ENCODE measurements at places on chromosomes 7 and 10.

DNA sequence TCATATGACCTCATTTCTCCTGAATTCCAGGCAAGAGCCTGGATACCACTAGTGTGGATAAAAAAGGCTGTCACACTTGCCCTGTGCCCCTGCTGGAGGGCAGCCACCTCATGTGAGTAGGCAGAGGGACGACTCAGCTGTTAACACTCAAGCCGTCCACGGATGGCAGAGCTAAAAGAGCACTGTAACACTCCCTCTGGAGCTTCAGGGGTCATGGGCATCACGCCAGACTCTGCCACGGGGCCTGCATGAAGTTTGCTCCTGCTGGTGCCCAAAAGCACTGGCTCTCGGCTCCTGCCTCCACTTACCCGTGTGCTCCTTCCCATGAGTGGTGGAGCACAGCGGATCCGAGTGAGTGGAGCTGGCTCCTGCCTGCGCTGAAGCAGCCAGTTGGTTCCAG, 919.8 kb upstream of the C7orf33 start:
- no peak for DNase-seq

GRCh38 chr7:134134004-134134403, 6.9 kb downstream of the LRGUK start:
- DNase-seq, result no peak

DNA sequence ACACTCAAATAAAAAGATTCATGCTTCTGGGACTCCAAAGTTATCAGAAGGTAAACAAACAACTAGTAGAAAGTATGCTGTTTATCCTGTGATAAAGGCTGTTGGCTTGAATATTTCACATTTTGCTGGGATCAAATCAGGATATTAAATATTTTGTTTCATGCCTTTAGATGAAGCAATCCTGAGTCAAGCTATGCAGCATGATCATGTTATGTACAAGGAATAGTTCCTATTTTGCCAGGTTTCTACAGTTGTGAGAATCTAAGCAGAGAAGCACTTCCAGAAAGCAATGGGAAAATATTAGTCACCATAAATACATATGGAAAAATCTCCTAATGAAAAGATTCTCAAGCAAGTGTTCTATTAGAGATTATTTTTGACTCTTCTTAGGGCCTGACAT, 262.8 kb upstream of the PCDH15 start:
- DNase-seq, result no peak

DNA sequence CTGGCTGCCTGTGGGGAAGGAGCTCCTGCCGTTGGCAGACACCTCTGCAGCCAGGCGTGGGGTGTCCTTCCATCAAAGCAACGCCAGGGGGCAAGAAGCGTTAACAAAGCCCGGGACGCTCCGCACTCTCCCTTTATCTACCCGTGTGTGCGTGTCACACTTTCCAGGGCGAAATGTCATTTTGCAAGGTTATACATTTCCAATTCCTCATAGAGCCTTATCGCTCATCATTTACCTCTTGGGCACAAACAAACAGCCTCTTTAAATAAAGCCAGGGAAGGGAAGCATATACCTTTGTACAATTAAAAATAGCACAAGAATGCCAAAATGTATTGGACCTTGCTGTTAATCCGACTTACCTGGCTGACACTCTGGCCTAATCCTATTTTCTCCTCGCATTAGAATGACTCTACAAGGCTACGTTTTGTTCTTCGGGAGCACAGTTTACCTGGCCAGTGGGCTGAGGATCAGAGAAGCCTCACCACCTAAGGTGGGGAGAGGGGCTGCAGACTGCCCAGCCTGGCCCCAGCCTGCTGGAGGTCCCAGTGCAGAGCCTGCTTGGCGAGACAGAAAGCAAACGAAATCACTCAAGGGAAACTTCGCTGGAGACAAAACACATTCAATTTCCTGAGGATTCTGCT, 77.6 kb upstream of the EN2 start:
- peak; percentile 70 for DNase-seq

DNA sequence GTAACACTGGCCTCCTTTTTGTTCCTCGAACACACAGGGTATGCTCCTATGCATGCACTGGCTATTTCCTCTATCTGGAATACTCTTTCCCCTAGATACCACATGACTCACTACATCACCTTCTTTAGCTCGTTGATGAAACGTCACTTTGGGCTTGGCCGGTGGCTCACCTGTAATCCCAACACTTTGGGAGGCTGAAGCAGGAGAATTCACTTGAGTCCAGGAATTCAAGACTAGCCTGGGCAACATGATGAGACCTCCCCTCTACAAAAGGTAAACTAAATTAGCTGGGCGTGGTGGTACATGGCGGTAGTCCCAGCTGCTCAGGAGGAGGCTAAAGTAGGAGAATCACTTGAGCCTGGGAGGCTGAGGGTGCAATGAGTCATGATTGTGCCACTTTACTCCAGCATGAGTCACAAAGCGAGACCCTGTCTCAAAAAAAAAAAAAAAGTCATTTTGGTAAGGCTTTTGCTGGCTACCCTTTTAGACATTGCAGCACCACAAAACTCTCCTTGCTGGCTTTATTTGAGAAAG, 14.5 kb downstream of the ANKIB1 start:
- DNase-seq, result peak; percentile 46

DNA sequence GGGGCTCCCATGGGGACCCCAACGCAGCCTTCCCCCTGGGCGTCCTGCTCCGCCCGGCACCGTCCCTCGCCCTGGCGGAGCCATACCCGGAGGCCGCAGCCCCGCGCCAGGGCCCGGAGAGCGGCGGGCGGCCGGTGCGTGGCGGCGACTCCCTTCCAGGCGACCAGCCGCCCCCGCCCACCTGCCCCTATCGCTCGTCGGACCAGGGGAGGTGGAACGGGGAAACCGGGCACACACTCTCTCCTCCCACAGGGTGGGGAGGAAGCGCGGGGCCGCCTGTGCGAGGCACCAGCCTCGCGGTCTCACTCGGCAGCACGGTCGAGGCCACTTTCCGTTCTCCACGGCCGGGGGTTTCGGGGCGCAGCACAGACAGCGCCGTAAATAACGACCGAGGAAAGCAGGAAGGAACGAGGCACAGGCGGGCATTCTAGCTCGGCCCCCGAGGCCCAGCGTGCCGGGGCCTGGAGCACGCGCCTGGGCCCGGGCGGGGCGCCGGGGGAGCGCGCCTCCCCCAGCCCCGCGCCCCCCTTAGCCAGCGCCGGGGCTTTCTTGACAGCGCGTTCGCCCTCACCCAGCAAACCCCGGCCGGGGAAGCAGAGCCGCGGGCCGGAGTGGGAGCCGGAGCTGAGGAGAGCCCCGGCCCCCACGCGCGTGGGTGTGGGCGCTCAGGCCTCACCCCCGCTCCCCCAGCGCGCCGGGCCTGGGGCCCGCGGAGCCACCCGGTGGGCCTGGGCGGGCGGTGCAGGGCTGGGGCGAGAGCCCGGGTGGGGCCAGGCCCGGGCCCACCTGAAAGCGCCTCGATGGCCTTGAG, 936 bp downstream of the IGF2BP3 start:
- peak; percentile 55 for DNase-seq

- no peak for DNase-seq
Observed at GRCh38 chr10:84265418-84265817, 20.6 kb downstream of the RGR start.

DNA sequence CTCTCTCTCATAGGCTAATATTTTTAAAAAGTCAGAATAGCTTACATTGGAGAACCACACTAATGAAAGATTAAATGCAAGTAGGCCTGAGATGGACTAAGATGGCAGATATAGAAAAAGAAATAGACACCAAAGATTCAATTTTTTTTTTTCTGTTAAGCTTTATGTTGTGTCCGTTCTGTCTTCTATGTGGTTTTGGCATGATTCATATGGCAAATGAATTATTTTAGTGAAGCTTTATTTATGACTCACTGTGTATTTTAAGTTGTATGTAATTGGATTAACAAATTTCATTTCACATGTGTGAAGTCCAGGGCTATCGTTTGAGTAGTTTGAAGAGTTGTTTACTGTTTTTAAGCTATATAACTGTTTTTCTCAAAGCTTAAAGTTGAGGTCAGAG, 214.8 kb downstream of the CAMK1D start:
- peak; percentile 1 for DNase-seq

GRCh38 chr10:11563936-11564335, 47.5 kb downstream of the USP6NL start:
- no peak for DNase-seq

DNA sequence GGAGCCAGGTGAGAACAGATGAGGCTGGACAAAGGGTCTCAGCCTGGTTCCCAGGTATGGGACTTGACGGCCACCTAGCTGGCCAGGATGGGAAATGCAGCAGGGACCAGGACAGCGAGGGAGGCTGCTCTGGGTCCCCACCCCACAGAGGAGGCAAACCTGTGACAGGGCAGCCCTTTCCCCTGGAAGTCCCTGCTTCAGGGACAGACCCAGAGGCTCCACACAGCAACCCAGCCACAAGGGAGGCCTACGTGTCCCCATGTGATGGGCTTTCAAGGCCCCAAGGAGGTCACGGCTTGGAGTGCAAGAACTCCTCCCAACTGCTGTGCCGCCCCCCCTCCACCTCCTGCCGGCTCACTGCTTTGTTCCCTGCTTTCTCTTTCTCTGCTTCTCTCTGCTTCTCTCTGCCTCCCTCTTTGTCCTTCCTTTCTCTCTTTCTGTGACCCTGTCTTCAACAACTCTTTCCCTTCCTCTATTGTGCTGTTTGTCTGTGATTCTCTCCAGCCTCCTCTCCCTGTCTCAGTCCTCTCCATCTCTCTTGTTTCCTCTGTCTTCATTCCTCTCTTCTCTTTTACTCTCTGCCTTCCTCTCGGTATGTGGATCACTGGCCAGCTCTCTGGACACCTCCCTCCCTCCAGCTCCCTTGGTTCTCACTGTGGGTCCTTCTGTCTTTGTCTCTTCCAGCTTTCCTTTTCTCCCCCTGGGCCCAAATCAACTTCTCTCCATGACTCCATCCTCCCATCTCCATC, 9.6 kb upstream of the EIF5AL1 start:
- DNase-seq, result peak; percentile 40

- no peak for DNase-seq
Observed at GRCh38 chr10:110067960-110068770, 60.4 kb downstream of the ADD3 start.

DNA sequence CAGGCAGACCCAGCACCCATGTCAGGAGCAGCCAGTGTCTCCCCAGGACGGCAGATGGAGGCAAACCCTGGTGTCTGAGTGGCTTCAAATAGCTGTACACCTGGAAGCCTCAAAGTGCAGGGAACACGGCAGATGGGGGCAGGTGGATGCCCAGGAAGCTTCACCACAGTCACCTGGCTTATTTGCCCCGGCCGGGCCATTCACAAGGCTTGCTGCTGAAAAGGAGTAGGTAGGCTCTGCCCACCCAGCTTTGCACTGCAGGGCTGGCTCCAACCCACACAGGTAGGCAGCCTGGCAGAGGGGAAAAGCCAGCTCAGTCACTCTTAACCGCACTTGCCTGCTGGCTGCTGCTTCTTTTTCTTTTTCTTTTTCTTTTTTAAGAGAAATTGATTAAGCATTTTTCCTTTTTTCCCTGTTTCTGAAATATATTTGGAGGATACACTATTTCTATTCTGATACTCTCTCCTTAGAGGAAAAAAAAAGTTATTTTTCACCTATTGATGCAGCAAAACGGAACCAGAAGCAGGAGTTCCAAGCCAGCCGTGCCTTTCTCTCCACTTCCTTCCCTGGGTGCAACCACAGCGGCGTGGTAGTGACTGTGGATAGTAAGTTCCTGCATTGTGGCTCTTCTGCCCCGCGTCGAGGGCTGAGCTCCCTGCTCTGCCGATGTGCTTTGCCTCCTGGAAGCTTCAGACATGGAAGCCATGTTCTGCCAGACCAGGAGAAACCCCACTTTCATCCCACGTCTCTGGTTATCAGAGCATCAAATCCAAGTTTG, 118.3 kb downstream of the KLF6 start:
- DNase-seq, result no peak

GRCh38 chr7:44290252-44290620, 35.2 kb downstream of the CAMK2B start:
- no peak for DNase-seq

GRCh38 chr10:123462756-123463155, 203.4 kb upstream of the GPR26 start:
- no peak for DNase-seq

DNA sequence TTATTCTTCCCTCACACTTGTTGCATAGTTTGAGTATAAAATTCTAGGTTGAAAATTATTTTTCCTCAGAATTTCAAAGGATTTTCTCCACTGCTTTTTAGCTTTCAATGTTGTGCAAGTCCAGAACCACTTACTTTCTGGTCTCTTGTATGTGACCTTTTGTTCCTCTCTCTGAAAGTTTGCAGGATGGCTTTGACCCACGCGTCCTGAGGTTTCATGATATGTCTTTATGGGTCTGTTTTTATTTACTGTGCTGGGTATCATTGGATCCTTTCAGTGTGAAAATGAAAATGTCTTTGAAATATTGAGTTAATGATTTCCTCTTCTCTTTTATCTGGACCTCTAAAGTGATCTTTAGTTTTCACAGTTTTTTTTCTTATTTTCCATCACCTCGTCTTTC, 38.5 kb downstream of the C1GALT1 start:
- no peak for DNase-seq

DNA sequence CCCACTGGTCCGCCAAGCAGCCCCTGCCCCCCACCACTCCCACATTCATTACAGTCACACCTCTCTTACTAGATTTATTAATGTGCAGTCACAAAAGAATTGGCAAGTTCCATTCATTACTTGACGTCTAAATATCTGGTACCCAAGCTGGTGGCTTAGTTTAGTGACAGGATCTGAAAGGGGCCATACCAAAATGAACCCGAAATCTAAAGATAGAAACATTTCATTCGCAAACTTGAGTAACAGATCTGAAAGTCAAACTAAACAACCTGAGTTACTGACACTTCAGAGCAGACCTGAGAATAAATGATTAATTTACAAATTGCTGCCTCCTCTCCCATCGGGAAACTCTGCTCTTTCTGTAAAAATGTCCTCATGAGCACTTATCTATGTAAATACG, 53.4 kb downstream of the TNS3 start:
- no peak for DNase-seq

DNA sequence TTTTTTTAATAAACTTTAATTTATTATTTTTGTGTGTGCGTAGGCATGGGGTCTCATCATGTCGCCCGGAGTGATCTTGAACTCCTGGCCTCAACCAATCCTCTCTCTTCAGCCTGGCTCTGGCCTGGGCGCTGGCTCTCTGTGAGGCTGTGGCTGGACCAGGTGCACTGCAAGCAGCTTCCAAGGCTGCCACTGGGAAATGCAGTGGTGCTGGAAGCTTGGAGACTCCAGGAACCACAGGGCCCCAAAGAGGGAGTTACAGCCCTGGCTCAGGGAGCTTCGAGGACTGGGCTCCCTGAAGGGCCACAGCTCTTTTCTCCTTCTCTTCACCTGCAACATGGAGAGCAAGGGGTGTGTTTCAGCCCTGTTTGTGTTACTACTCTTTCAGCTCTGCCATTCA, 36.7 kb upstream of the BNIP3 start:
- DNase-seq, result no peak

- no peak for DNase-seq
Observed at GRCh38 chr10:63582690-63583089, 61.5 kb downstream of the REEP3 start.

DNA sequence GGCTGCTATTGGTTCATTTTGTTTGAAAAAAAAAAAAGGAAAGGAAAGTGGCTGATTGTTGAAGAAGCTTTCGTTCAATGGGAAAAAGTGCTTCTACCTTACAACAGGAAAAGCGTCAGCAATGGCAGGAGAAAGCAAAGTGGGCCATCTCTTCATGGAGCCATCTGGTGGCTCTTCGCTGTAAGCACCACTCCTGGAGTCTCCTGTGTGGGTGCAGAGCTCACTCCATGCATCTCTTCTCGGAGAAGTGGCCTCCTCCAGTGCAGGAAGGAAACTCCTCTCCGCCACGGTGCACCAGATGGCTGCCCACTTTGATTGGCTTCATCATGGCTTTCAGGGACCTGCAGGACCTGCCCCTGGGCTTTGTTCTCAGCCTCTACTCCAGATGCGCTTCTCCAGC, 250.9 kb downstream of the PTEN start:
- DNase-seq, result peak; percentile 49
